Activated CD4-positive, alpha-beta T cell treated with anti-CD3 and anti-CD28 coated beads for 36 hours (primary cell): ENCODE measurements at places on chromosomes 5 and 9. TPM values are rescaled to one million over a fixed set of nuclear protein-coding genes. Genes with fewer than 3 reads are reported as not detected.
A peak's percentile ranks its signal among the peaks of the same experiment; 100 is the strongest.

DNA sequence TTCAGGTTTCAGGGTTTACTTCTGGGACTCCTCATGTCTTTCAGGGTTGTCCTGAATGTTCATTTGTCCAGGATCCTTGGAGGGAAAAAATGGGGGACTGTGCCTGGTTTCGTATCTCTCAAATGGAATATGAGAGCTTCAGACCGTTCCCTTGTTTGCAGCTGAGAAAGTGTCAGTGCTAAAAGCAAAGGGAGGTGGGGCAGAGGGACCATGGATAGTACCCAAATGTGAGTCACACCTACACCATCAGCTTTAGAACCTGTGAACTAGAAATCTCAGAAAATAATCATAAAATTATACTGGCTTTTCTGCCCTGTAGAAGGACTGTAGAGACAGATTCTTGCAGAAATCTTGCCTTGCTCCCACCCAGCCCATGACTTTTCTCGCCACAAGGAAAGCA is 84.3 kb upstream of the TAF11L2 start:
- H3K36me3 ChIP-seq = no peaks in the 10 kb centered on the region
- no peak overlapping the region for H3K27ac ChIP-seq
- H3K4me1 ChIP-seq = no peaks in the 10 kb centered on the region
- H3K4me3 ChIP-seq = no peak overlapping the region

The PHPT1 gene
- total RNA-seq = 98.9 TPM

GRCh38 chr5:18968966-18969365 is 1019.0 kb downstream of the CDH18 start:
- H3K36me3 ChIP-seq = no peaks in the 10 kb centered on the region
- no peak overlapping the region for H3K27ac ChIP-seq
- H3K4me1 ChIP-seq = no peaks in the 10 kb centered on the region
- H3K27me3 ChIP-seq = no peaks in the 10 kb centered on the region
- H3K4me3 ChIP-seq = no peak overlapping the region
- DNase-seq = no peak

The PAPPA gene
- total RNA-seq = not detected

DNA sequence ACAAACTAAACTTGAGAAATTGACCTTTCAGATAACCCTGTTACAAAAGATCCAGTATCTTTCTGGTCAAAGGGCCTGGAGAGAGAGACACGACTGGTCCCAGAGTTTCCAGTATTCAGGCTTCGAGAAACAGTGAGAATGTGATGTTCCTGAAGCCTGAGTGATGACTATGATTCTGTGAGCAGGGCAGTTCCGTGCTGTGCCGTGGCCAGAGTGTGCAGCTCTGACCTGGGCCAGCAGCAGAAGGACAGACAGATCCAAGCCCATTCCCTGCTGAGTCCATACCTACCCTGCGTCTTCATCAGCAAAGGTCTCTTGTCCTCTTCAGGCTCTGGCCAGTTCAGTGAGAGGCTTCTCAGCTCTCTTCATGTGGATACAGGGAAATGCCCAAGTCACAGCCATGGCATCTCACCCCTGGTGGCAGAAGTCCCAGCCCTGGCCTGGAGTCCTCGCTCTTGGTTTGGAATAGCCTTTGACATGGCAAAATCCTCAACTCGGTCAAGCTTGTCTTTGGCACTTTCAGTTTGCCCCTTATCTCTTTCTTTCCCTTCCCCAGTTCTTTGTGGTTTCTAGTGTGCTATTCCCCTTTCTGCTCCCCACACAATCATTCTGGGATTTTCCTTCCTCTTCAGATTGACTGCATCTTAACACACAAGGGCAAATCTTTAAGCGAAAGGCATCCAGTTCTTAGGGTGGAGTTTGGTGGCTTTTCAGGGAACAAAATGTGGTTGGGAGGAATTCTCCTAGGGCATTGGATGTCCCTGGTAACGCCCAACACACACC is 107.7 kb downstream of the LIFR start:
- no peak overlapping the region for H3K27ac ChIP-seq
- H3K36me3 ChIP-seq = no peaks in the 10 kb centered on the region
- no peak overlapping the region for H3K4me3 ChIP-seq

The FOXD4L6 gene
- total RNA-seq = not detected

GRCh38 chr5:150313501-150313900 is 10.8 kb upstream of the ARSI start:
- H3K4me3 ChIP-seq = no peak overlapping the region
- no peak for DNase-seq
- no peak overlapping the region for H3K27ac ChIP-seq
- no peaks in the 10 kb centered on the region for H3K36me3 ChIP-seq
- peaks cover 5% of the 10 kb centered on the region for H3K27me3 ChIP-seq

GRCh38 chr5:16160706-16161105 is 18.9 kb downstream of the MARCHF11 start:
- H3K27me3 ChIP-seq = no peaks in the 10 kb centered on the region
- H3K36me3 ChIP-seq = no peaks in the 10 kb centered on the region
- peak; percentile 35 for DNase-seq
- H3K4me1 ChIP-seq = no peaks in the 10 kb centered on the region
- H3K4me3 ChIP-seq = no peak overlapping the region

DNA sequence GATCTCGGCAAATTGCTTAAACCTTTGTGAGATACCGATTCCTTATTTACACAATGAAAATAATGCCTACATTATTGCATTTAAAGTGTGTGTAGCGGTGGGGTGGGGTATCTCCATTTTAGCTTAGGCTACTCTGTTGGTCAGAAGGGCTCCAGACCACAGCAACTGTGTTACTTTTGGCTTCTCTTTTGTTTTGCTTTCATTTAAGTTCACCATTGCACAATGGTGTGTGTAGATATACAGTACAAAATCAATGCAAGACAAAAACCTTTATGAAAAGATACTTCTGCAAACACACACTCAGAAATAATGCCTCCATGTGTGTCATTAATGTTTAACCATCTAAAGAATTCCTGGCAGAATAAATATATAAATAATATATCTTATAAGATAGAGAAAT is 279.4 kb downstream of the FBXL17 start:
- no peak for DNase-seq
- H3K36me3 ChIP-seq = no peaks in the 10 kb centered on the region
- H3K4me1 ChIP-seq = no peaks in the 10 kb centered on the region
- no peak overlapping the region for H3K27ac ChIP-seq
- no peak overlapping the region for H3K4me3 ChIP-seq
- H3K27me3 ChIP-seq = no peaks in the 10 kb centered on the region

GRCh38 chr5:170280011-170280493 is 17.5 kb downstream of the LCP2 start:
- peaks cover 97% of the 10 kb centered on the region for H3K4me1 ChIP-seq
- peak overlapping the region; percentile 90 for H3K27ac ChIP-seq
- peaks cover 71% of the 10 kb centered on the region for H3K36me3 ChIP-seq
- peak overlapping the region; percentile 21 for H3K4me3 ChIP-seq
- H3K27me3 ChIP-seq = no peaks in the 10 kb centered on the region
- DNase-seq = no peak

The SUSD1 gene
- total RNA-seq = 2.5 TPM
